ENCODE measurements at places on chromosomes 2 and 18.

DNA sequence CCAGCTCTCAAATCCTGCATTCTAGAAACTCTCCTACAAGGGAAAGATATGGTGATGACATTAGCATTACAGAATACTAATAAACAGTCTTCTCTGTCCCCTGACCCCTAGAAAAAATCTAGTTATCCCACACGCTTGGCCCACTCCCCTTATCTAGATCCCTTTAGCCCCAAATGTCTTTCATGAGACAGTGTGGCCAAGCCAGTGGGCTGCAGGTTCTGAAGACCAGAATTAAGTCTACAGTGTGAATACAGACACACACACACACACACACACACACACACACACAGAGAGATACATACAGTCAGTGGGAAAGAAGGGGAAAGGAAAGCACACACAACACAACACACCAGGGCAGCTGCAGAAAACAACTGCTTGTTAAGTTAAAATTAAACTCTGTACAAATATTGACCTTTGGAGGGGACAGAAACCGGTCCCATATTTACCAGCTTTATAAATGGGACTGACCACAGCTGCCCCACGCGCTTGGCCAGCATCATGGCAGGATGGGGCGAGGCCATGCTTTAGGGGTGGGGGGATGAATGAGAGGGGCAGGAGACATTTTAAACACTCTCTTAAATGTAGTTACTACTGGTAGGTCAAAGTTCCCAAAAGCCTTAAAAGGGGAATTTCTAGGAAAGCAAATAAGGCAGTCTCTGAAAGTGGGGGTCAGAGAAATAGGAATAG is 49.1 kb downstream of the NHEJ1 start:
- DNase-seq, result no peak

GRCh38 chr18:11054497-11054896 is 94.9 kb downstream of the PIEZO2 start:
- DNase-seq, result no peak

DNA sequence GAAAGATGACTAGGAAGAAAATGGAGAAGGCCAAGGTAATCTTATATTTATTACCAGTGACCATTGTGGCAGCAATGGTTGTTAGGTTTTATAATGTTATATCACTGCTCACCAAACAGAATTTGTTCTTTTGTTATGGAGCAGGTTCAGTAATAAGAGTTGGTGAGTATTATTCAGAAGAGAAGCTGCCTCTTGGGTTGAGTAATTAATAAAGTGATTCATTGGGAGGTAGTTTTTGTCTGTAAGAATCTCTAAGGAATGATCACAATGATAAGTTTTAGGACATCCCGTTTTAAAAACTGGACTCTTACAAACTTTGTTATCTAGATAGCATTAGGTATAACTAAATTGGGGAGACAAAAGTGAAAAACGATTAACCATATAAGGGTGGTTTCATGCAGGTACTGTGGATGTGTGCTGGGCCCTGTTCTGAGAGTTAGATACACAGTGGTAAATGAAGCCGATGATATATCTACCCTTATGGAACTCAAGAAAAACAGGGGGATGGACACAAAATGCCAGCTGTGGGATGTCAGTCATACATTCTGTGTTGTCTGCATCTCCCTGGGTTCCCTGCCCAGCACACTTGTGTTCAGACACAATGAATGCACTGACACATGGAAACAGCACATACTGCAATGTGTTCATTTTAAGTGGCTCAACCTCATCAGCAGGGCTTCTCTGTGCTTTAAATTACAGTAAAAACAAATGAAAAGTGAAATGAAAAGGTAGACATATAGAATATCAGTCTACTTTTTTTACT is 7.5 kb downstream of the MAP4K4 start:
- DNase-seq, result no peak

GRCh38 chr2:178123163-178123562 is 10.9 kb downstream of the RBM45 start:
- no peak for DNase-seq

GRCh38 chr18:44893966-44894365 is 213.3 kb downstream of the SETBP1 start:
- no peak for DNase-seq

DNA sequence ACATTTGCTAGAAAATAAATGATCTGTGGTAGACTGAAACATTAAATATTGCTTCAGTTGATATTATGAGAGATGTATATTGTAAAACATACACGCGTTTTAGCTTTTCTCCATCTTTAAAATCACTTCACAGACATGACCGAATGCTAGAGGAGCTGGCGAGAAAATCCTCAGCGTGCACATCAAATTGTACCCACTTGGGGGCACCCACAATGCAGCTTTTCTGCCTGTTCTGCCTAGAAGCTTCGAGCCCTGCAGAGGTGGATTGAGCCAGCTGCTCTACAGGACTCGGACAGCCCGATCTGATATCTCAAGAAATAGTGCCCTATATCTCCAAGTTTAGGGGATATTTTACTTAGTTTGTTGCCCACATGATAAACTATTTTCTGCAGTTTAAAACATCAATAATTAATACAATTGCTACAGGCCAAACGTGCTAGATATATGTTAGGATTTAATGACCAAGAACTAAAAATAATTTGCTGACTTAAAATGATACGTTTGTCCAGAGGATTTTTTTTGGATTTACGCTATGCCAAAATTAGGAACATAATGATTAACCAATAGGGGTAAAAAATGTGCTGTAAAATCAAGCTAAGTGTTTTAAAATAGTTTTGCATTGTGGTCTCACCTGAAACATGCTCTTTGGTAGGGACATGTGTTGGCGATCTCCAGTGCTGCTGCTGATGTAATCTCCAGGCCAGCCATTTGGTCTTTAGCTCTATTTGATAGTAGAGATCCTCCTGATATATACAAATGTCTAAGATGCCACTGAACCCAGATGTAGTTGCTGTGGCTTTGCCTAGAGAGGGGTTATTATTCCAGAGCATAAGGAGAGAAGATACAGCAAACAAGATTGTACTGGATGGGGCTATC is 22.3 kb upstream of the ATP5MC3 start:
- DNase-seq, result peak; percentile 69

- no peak for DNase-seq
Measured at GRCh38 chr2:178756843-178757242, 50.4 kb downstream of the TTN start.

DNA sequence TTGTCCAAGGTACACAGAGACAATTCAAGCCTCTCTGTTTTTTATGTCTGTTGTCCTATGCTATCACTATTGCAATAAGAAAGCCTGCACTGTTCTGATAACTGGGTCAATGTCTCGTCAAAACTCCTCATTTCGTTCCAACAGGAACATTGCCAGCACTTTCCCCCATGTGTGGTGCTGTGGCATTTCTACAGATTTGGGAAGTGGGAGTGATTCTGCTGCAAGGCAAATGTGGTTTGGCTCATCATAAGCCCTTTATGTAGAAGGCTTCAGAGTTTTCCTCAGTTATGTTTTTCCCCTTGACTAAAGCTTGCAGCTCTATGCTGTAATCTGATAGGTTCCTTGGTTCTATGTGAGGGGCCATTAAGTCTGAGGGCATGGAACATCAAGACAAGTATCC is 324.1 kb upstream of the TCF4 start:
- DNase-seq, result no peak

DNA sequence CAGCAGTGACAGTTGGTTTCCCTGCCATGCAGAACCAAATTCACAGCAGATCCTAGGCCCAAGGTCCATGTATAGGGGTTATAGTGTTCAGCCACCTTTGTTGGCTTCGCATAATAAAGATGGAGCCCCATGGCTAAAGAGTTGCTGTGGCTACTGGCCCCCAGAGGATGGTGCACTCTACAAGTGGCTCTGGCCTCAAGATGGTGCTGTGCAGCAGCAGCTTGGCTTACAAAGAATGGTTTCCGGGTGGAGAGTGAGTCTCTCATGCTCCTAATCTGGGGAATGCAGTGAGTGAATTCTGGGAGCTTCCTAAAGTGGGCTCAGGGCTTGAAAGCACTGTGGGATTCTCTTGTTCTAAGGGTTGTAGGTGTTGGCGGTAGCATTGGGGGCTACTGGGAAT is 1199.7 kb downstream of the CNTNAP5 start:
- no peak for DNase-seq

- no peak for DNase-seq
Measured at GRCh38 chr18:42296723-42297122, 341.7 kb downstream of the PIK3C3 start.

GRCh38 chr2:37737507-37737906 is 66.1 kb upstream of the CDC42EP3 start:
- DNase-seq, result no peak

- no peak for DNase-seq
Measured at GRCh38 chr2:58928973-58929372, 687.8 kb upstream of the FANCL start.

- no peak for DNase-seq
Measured at GRCh38 chr2:216078776-216079175, 2.8 kb downstream of the PECR start.

- DNase-seq, result no peak
Measured at GRCh38 chr2:118032169-118033013, 18.5 kb upstream of the CCDC93 start.

- DNase-seq, result no peak
Measured at GRCh38 chr2:221133941-221134340, 438.2 kb downstream of the EPHA4 start.

- no peak for DNase-seq
Measured at GRCh38 chr18:47683774-47684173, 246.7 kb downstream of the SMAD2 start.

DNA sequence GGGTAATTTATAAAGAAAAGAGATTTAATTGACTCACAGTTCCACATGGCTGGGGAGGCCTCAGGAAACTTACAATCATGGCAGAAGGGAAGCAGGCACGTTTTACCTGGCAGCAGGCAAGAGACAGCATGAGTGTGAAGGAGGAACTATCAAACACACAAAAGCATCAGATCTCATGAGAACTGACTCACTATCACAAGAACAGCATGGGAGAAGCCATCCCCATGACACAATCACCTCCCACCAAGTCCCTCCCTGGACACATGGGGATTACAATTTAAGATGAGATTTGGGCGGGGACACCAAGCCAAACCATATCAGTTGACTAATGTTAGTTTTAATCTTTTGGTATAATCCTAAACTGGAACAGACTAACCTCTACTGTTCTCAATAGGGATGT is 49.1 kb upstream of the CPO start:
- no peak for DNase-seq

- DNase-seq, result no peak
Measured at GRCh38 chr2:136010126-136010525, 24.7 kb upstream of the DARS1 start.

DNA sequence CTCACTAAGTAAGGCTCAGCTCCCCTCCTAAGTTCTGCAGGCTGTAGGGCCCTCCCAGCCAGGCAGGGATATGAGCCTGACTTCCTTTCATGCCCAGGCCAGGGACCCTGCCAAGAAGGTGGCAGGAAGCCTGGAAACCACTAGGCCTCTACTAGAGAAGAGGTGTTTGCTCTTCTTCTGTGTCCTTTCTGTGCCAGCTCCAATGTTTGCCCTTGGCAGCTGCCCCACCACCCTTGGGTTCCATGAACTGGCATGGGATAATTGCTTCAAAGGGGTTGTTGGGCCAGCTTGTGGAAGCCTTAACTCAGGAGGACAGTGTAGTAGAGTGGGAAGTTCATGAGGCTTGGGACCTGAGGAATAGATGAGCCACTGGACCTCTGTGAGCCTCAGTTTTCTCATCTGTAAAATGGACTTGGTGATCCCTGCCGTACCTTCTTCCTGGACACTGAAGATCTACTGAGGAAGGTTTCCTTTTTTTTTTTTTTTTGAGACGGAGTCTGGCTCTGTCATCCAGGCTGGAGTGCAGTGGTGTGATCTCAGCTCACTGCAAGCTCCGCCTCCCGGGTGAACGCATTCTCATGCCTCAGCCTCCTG is 3.9 kb downstream of the SLC35F6 start:
- DNase-seq, result no peak

DNA sequence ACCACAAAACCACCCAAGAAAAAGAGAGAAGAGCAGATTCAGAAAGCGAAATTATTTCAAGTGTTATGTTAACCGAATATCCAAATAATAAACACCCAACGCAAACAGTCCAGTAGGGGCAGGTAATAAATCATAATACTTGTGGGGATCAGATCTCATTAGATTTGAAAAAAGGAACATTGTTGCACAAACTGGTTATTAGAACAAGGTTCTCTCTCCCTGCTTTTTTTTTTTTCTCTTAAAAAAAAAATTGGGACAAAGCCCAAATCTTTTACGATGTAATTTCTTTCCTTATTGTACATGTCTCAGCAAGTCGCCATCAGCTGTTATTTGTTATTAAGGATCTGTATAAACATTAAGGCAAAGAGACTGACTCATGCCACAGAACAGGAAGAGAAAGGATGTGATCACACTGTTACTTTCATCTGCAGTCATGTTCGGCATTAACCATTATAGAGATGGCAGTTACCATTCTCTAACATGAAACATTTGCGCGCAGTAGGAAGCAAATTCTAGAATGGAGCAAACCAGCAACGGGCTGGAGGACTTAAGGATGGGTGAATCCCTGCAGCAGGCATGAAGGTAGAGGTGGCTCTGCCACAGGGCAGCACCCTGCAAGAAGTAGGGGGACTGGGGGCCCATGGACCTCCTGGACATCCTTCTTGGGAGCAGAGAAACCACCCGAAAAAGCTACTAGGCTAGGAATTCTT is 42.0 kb downstream of the EPHA4 start:
- DNase-seq, result no peak

GRCh38 chr2:9092383-9093282 is 89.1 kb upstream of the MBOAT2 start:
- no peak for DNase-seq
